ENCODE measurements at places on chromosomes 16 and 17.

- DNase-seq, result no peak
Observed at GRCh38 chr16:21566891-21567414, 32.4 kb upstream of the METTL9 start.

- no peak for DNase-seq
Observed at GRCh38 chr16:66553223-66553622, 847 bp downstream of the CKLF start.

DNA sequence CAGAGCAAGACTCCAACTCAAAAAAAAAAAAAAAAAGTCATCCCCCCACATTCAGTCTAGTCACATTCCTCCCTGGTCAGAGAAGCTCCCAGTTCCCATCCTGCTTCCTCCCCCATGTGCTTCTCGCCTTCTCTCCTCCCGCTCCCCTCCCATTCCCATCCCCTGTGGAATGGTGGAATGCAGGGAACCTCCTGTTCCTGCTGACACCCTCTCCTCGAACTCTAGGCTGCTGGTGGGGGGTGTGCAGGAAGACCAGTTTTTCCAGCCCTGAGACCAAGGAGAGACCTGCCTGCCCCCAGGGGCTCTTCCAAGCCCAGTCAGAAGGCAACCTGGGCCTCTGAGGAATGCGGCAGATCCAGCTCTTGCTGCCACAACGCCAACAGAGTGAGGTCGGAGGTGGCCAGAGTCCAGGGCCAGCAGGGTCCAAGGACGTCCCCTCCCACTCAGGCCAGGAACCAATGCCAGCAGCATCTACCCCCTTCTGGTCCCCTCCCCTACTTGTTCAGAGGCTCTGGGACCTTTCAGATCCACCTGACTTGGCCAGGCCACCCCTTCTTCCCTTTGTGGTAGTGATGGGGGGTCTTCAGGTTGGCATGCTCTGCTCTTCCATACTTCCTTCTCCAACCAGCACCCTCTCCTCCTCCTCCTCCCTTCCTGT, 39.3 kb upstream of the TAC4 start:
- DNase-seq, result no peak

DNA sequence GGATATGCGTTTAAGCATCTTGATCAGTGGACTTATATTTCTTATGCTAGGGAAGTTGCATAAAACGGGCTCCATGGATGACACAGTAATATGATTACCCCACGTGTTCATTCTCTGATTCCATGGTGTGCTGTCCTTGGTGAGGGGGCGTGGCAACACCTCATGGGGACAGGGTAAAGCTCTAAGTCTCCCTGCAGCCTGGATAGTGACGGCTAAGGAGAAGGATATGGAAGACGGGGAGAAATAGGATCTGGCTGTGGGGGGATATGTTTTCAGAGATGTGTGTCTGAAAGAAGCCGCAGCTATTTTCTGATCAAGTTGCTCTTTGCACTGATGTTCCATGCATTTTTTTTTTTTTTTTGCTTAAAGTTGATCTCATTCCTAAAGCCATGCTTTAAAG, 84.3 kb downstream of the MARCHF10 start:
- DNase-seq, result no peak

GRCh38 chr17:562174-562573, 152.5 kb downstream of the VPS53 start:
- DNase-seq, result no peak

- DNase-seq, result no peak
Observed at GRCh38 chr17:930258-930657, 49.3 kb downstream of the NXN start.

Measured in effector memory CD8-positive, alpha-beta T cell (primary cell).